ENCODE measurements at places on chromosomes 1 and 21. TPM values are rescaled to one million over a fixed set of nuclear protein-coding genes. Genes with fewer than 3 reads are reported as not detected.

- DNase-seq, result peak; percentile 31
Observed at GRCh38 chr1:218436997-218437396, 91.9 kb downstream of the TGFB2 start.

DNA sequence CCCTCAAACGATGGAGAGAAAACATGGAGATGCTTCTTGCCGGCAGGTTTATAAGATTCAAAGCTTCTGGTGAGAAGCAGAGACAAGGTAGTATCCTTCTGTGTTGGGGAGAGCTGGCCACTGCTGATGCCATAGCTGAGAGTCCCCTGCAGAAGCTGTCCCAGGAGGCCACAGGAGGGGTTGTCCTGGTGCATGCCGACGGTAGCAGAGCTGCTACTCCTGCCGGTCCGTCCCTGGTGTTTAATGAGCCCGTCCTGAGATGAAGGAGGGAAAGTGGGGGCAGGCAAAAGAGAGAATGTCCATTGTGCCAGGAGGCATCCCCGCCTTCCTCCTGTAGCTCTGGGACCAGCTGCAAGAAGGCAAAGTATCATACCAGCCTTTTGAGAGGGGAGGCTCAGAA lies 10.4 kb upstream of the C2CD2 start:
- DNase-seq, result no peak

DNA sequence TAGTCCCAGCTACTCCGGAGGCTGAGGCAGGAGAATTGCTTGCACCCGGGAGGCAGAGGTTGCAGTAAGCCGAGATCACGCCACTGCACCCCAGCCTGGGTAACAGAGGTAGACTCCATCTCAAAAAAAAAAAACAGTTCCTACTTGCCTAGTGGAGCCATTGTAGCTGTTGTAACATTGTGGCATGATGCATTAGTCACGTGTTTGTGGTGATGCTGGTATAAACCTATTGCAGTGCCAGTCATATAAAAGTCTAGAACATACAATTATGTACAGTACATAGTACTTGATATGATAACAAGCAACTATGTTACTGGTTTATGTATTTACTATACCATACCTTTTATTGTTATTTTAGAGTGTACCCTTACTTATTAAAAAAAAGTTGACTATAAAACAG lies 16.2 kb downstream of the KYAT3 start:
- DNase-seq, result peak; percentile 24

DNA sequence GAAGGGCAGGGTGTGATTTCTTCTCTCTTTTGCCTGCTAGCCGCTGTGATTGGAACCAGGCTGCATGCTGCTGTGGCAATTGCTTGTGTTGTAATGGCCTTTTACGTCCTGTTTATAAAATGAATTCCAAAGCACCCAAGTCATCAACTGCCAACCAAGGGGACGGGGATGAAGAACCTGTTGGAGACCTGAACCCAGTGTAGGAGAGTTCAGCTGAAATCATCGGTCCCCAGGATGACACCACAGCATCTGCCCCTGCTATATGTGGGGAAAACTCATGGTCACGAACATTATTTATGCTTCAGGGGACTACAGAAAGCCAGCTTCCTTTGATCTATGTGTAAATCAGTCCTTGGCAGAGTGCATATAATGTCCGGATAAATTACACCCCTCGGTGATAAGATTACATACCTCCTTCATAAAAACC lies 3.8 kb downstream of the TMEM167B start:
- DNase-seq, result peak; percentile 47

- peak; percentile 70 for DNase-seq
Observed at GRCh38 chr1:25642574-25643108, 26.1 kb downstream of the MAN1C1 start.

- DNase-seq, result no peak
Observed at GRCh38 chr1:204992998-204993314, 50.1 kb upstream of the CNTN2 start.

- peak; percentile 9 for DNase-seq
Observed at GRCh38 chr1:184810735-184811343, 56.2 kb upstream of the EDEM3 start.

DNA sequence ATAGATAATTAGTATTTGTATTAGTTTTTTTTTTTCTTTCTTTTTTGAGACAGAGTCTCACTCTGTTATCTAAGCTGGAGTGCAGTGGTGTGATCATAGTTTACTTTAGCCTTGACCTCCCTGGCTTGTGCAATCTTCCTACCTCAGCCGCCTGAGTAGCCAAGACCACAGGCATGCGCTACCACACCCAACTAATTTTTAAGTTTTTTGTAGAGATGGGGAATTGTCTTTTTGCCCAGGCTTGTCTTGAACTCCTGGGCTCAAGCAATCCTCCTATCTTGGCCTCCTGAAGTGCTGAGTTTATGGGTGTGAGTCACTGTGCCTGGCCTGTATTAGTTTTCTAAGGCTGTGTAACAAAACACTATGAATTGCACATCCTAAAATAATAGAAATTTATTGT lies 58.3 kb downstream of the MSH4 start:
- DNase-seq, result peak; percentile 38

Gene MAN1C1
- 0.51 TPM for total RNA-seq

- DNase-seq, result no peak
Observed at GRCh38 chr1:90731382-90732050, 14.4 kb upstream of the BARHL2 start.

- DNase-seq, result no peak
Observed at GRCh38 chr1:226436855-226437491, 29.1 kb upstream of the PARP1 start.

Gene SLC25A34
- total RNA-seq, result 0.13 TPM

- peak; percentile 62 for DNase-seq
Observed at GRCh38 chr1:153422450-153423068, 6.2 kb downstream of the S100A7A start.

Gene AGT
- not detected for total RNA-seq

Gene NEXN
- total RNA-seq, result 17.2 TPM

- DNase-seq, result no peak
Observed at GRCh38 chr1:2413495-2414296, 1.3 kb upstream of the PEX10 start.

Gene P3H1
- total RNA-seq, result 222 TPM

- peak; percentile 70 for DNase-seq
Observed at GRCh38 chr1:25821630-25822091, 1.9 kb downstream of the MTFR1L start.

Gene KCNJ6
- 0.13 TPM for total RNA-seq

Gene FAM167B
- 4.2 TPM for total RNA-seq

GRCh38 chr1:114512595-114513280 lies 1.7 kb upstream of the TRIM33 start:
- no peak for DNase-seq

Gene HES2
- total RNA-seq, result not detected

Measured in GM23248 (cell line).